ENCODE measurements at places on chromosomes 3 and 15.
A peak's percentile ranks its signal among the peaks of the same experiment; 100 is the strongest.

DNA sequence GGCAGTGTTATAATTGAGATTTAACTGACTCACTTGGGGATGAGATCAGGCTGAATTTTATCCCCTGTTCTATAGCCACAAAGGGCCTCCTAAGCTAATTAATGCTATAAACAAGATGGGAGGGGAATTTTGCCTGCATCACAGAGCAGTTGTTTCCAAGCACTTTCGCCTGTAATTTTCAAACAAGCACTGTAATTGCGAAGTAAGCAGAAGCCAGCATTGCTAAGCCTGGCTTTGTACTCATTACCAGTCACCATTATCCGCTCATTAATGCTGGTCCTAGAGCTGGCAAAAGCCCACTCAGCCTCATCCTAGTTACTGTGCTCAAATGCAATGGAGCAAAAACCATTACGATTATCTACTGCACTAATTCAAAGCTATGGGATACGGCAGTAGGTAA is 356.6 kb upstream of the UBE2E2 start:
- DNase-seq = no peak

- no peak for DNase-seq
Measured at GRCh38 chr3:112170046-112170445, 37.0 kb upstream of the GCSAM start.

GRCh38 chr15:38707802-38708671 is 143.4 kb upstream of the RASGRP1 start:
- DNase-seq = peak; percentile 53

DNA sequence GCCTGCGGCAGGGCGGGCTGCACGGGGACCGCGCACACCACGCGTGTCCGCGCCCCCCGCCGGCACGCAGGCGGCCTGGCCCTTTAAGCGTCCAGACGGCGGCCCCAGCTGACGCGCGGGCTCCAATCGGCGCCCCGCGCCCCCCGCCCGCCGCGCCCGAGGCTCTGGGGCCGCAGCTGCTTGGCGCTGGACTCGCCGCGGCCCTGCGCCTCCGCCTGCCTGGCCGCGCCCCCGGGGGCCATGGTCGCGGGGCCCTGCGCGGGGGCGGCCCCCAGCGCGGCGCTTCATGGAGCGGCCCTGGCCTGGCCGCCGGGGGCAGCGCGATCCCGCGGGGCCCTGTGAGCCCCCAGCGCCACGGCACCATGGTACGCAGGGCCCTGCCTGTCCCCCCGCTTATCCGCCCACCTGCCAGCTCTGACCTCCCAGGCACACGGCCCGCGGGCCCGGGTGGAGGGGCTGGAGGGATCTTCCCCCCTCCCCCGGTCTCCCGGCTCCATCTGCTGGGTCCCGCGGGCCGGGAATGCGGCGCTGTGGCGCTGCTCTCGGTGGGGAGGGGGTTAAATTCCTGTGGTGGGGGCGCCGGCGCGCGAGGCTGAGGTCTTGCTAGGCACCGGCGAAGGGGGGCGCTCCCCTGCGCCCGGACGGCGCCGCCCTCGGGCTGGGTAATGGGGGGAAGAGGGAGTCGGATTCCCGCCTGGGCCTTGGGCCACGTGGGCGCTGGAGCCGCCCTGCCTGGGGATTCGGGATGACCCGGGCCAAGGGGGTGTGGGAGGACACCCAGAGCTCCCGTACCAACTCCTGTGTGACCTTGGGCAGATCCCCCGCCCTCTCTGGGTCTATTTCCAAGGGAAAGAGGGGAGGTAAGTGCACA is 1.1 kb downstream of the ZBTB47 start:
- DNase-seq = peak; percentile 42
